ENCODE measurements at places on chromosomes 4 and X.

DNA sequence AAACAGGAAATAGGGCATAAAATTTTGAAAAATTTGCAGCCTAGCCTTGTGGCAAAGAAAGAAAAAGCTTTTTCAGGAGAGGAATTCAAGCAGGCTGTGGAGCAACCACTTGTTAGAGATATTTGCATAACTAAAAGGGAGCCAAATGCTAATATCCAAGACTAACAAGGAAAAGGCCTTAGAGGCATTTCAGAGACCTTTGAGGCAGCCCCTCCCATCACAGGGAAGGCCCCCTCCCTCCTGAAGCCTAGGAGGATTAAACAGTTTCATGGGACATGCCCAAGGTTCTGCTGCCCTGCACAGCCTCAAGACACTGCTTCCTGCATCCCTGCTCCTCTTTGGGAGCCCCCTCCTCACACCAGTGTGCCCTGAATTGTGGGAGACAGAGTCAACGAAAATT lies 275.4 kb upstream of the SFRP2 start:
- no peak for DNase-seq

GRCh38 chr4:71195924-71196323 lies 142.9 kb upstream of the SLC4A4 start:
- no peak for DNase-seq

- DNase-seq: no peak
Measured at GRCh38 chrX:97672138-97672537, 788.4 kb downstream of the RPA4 start.

GRCh38 chr4:137804906-137805495 lies 272.7 kb upstream of the PCDH18 start:
- DNase-seq: no peak

GRCh38 chr4:14783011-14783877 lies 219.0 kb upstream of the CPEB2 start:
- no peak for DNase-seq

DNA sequence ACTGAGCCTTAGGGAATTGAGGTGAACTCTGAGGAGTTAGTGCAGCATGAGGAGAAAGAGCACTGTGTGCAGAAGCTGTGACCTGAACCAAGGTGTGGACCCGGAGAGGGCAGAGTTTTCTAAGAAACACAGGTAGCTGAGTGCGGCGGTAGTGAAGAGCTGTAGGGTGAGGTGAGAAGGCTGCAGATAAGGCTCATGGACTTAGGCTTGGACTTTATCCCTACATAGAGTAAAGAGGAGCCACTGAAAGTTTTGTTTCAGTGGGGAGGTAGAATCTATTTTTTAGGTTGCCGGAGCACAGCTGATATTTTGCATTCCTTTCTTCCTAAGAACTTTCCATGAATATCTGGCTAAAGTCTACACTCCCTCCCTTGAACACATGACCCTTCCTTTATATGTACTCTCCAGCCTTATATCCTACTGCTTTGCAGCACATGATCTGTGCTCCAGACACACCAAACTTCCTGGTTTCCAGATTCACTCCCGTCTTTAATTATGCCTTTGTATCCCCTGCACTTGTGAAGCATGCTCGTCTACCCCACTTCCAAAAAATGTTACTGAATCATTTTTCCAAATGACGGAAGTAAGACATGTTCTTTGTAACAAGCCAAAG lies 10.6 kb upstream of the PGRMC2 start:
- no peak for DNase-seq

GRCh38 chrX:20019672-20020365 lies 29.0 kb upstream of the BCLAF3 start:
- no peak for DNase-seq

Measured in T-helper 2 cell (primary cell).